ENCODE measurements at places on chromosomes 4 and X. TPM values are rescaled to one million over a fixed set of nuclear protein-coding genes. Genes with fewer than 3 reads are reported as not detected.

DNA sequence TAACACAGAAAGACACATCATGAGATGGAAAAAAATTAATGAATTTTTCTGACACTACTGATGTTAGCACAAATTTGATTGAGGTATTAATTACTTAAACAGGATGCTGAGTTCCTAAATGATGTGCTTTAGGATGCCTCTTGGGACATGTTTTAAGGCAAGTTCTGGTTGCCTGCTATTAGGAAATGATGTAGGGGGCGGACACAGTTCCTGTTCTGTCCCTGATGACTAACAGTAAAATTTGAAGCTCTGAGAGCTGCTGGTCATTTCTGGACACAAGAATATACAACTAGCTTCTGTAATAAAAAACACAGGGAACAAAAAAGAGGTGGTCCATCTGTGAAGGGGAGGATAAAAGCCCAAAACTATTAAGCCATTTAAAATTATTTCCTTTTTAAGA, 163.2 kb upstream of the ETNPPL start:
- no peak overlapping the region for H3K27ac ChIP-seq
- H3K36me3 ChIP-seq: no peaks in the 10 kb centered on the region
- H3K4me1 ChIP-seq: peaks cover 11% of the 10 kb centered on the region
- H3K4me3 ChIP-seq: no peak overlapping the region
- no peak for DNase-seq

GRCh38 chr4:73309211-73309610, 50.6 kb upstream of the ANKRD17 start:
- no peaks in the 10 kb centered on the region for H3K4me1 ChIP-seq
- no peak overlapping the region for H3K27ac ChIP-seq
- H3K36me3 ChIP-seq: no peaks in the 10 kb centered on the region
- H3K27me3 ChIP-seq: no peaks in the 10 kb centered on the region

GRCh38 chr4:61922766-61923165, 722.6 kb downstream of the ADGRL3 start:
- peaks cover 7% of the 10 kb centered on the region for H3K4me1 ChIP-seq
- DNase-seq: no peak
- H3K4me3 ChIP-seq: no peak overlapping the region
- no peak overlapping the region for H3K27ac ChIP-seq

NSG1 gene
- total RNA-seq: 14.3 TPM

- peak within 1 kb of the TSS; percentile 81 for H3K4me3 ChIP-seq
- peaks cover 32% of the 10 kb centered on the region for H3K36me3 ChIP-seq
- peaks cover 58% of the 10 kb centered on the region for H3K4me1 ChIP-seq
- peak within 1 kb of the TSS; percentile 100 for H3K27ac ChIP-seq
- DNase-seq: peak; percentile 42
Observed at GRCh38 chr4:185396724-185397385, at the start of gene ANKRD37. Gene ANKRD37, plus strand, starts transcription at chr4:185396841. Its CDS starts 83 bp downstream, at chr4:185396924.

DNA sequence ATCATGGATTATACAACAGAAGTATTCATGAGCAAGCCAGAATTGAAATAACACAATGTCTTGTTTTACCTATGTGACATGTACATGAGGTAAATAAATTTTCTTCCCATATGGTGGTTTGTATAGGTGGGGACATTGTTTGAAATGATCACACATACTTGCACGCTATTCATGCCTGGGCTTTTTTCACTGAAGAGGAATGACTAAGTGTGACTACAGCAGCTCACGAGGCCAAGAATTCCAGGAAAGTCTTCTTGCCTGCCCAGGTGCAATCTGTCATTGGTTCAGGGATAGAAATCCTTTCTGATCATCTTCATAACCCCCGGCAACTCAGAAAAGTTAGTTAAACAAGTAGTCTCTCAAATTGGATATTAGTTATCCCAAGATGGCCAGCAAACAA, 36.3 kb upstream of the AREG start:
- no peak overlapping the region for H3K27ac ChIP-seq
- H3K4me1 ChIP-seq: no peaks in the 10 kb centered on the region
- no peak for DNase-seq
- no peaks in the 10 kb centered on the region for H3K27me3 ChIP-seq
- H3K4me3 ChIP-seq: no peak overlapping the region

DNA sequence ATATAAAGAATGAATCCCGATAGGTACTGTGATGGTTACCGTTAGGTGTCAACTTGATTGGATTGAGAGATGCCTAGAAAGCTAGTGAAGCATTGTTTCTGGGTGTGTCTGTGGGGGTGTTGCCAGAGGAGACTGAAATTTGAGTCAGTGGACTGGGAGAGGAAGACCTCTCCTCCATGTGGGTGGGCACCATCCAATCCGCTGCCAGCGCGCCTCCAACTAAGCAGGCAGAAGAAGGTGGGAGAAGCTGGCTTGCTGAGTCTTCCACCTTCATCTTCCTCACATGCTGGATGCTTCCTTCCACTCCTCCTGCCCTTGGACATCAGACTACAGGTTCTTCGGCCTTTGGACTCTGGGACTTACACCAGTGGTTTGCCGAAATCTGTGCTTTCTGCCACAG, 40.1 kb downstream of the WFS1 start:
- H3K4me1 ChIP-seq: peaks cover 15% of the 10 kb centered on the region
- H3K27me3 ChIP-seq: no peaks in the 10 kb centered on the region
- peak overlapping the region; percentile 73 for H3K27ac ChIP-seq
- H3K36me3 ChIP-seq: peaks cover 2% of the 10 kb centered on the region
- no peak for DNase-seq
- peak overlapping the region; percentile 74 for H3K4me3 ChIP-seq

Data from left ventricle myocardium inferior (tissue), 1 donor.